Activated naive CD4-positive, alpha-beta T cell treated with anti-CD3 and anti-CD28 coated beads for 36 hours (primary cell): ENCODE measurements at places on chromosomes 2 and 18.

DNA sequence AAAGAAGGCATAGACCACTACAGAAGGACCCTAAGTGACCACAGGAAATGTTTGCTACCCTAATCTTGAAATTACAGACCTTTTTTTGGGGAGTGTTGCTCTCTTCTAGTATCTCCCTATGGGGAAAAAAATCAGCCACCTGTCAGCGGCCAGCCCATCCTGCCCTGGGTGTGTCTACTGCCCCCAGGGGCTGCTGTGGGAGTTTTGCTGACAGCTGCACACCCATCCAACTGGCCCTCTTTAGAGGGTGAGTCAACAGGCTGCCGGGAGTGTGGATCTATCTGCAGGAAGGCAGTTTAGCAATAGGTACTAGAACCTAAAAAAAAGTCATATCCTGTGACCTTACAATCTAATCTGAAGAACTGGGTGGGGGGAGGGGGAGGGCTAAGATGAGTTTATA, 796 bp upstream of the DYSF start:
- DNase-seq = peak; percentile 75

- no peak for DNase-seq
Observed at GRCh38 chr2:200748779-200749178, 62.9 kb upstream of the BZW1 start.

- no peak for DNase-seq
Observed at GRCh38 chr2:149585166-149585885, 2.2 kb downstream of the MMADHC start.

GRCh38 chr2:27177441-27178351, 28.9 kb downstream of the TCF23 start:
- no peak for DNase-seq

DNA sequence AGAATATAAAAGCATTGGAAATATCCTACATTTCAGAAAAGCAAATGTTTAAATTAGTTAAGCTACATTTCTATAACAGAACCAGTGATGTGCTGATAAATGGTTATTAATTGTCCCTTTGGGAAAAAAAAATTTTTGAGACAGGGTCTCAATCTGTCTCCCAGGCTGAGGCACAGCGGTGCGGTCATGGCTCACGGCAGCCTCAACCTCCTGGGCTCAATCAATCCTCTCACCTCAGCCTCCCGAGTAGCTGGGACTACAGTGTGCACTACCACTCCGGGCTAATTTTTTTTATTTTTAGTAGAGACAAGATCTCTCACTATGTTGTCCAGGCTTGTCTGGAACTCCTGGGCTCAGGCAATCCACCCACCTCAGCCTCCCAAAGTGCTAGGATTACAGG, 194.8 kb upstream of the SALL3 start:
- no peak for DNase-seq

DNA sequence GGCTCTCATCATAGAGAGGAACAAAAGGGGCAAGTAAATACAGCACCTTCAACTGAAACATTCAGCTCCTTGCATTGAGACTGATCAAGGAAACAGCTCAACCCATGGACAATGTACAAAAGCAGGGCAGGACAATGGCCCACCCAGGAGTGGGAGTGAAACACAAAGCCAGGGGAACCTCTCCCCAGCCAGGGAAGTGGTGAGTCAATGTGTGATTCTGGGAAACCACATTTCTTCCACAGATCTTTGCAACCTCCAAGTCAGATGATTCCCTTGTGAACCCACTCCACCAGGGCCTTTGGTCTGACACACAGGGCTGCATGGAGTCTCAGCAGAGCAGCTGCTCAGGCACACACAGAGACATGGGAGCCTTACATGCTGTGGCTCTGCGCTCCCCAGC, 294.5 kb downstream of the NR4A2 start:
- DNase-seq = no peak

GRCh38 chr2:8987410-8987809, 16.1 kb downstream of the MBOAT2 start:
- no peak for DNase-seq

- DNase-seq = no peak
Observed at GRCh38 chr2:46010925-46011490, 286.2 kb upstream of the EPAS1 start.

DNA sequence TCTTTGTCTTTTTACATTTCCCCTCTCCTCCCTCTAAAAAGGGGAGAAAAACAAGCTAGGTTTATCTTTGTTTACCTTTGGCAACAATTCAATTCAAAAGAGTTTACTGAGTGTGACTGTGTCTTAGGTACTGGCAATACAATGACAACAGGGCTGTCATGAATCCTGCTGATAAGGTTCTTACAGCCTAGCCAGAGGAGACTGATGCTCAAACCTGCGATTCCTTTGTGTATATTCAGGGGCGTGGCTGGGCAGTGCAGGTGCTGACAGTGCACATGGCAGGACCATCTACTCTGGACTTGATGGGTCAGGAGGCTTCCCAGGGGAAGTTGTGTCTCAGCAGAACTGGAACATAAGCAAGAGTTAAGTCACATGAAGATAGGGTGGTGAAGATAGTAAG, 23.2 kb upstream of the TTN start:
- DNase-seq = no peak

- no peak for DNase-seq
Observed at GRCh38 chr2:794554-795241, 117.5 kb upstream of the TMEM18 start.

DNA sequence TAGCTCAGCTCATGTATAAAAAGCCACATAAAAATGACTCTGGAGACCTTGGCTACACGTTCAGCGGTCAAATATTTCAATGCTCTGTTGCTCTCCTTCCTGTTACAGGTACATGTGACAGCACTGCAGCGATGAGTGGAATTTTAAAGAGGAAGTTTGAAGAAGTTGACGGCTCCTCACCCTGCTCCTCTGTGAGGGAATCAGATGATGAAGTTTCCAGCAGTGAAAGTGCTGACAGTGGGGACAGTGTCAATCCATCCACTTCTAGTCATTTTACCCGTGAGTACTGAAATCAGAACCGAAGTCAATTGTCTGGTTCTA, 125.4 kb downstream of the CSRNP3 start:
- no peak for DNase-seq

DNA sequence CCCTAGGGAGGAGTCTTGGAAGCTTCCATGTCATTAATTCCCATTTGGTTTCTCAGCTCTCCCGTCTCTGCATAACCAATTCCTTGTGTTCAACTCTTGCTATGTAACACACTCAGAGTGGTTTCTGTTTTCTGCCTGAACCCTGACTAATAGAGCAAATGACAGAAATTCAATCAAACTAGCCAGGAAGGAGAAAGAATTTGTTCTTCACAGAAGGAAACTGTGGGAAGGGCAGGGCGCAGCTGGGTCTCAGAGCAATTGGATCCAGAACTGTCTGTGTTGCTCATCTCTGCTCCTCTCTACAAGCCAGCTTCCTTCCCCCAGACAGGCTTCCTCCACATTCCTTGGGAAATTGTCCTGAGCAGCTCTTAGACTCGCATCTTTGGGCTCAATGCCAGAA, 269.8 kb downstream of the TNS1 start:
- no peak for DNase-seq

- DNase-seq = no peak
Observed at GRCh38 chr18:77308216-77308615, 58.6 kb downstream of the GALR1 start.

GRCh38 chr2:234378440-234378839, 118.4 kb downstream of the ARL4C start:
- DNase-seq = no peak

DNA sequence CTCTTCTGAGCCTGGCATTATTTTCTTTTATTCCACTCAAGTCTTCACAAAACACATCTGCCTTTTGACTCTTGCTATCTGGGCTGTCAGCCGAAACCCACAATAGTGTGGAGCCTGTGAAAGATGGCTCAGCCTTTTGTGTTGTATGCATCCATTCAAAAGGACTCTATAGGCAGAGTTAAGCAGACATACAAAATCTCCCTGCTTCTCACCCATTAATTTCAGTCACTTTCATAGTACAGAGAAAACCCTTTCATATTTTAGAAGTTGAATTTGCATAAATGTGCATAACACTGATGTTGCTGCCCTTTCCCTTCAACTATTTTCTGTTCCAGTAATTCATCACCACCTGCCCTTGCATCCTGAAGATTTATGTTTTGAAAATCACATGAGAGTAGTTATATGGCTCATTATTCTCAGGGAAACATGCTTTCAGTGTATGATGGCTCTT, 154.6 kb downstream of the EVA1A start:
- DNase-seq = no peak

- DNase-seq = no peak
Observed at GRCh38 chr2:6459138-6459537, 406.6 kb downstream of the CMPK2 start.

GRCh38 chr2:14565666-14566065, 66.9 kb upstream of the LRATD1 start:
- DNase-seq = no peak

- DNase-seq = no peak
Observed at GRCh38 chr2:64929333-64929732, 59.9 kb upstream of the SLC1A4 start.

DNA sequence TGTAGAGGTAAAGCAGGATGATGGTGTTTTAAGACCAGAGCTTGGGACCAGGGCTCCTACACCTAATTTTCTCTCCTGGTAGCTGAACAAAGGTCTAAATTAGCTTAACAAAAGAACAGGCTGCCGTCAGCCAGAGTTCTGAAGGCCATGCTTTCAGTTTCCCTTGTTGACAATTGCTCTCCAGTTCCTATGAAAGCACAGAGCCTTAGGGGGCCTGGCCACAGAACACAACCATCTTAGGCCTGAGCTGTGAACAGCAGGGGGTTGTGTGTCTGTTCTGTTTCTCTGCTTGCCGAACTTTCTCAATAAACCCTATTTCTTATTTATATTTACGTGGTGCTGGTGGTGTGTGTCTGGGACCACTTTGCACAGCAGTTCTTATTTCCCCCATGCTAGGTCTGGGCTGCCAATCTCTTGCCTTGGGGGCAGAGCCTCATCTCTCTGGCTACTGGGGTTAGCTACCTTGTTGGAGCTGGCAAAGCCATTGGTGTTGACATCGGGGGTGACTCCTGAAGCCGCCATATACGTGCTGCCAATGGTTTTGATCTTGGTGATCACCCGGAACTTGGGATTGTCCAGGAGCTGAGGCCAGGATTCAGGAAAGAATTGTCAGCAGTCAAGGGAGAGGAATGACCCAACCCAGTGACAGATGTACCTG, 29.0 kb downstream of the CENPO start:
- no peak for DNase-seq

- no peak for DNase-seq
Observed at GRCh38 chr2:216436383-216436782, 24.1 kb downstream of the SMARCAL1 start.

DNA sequence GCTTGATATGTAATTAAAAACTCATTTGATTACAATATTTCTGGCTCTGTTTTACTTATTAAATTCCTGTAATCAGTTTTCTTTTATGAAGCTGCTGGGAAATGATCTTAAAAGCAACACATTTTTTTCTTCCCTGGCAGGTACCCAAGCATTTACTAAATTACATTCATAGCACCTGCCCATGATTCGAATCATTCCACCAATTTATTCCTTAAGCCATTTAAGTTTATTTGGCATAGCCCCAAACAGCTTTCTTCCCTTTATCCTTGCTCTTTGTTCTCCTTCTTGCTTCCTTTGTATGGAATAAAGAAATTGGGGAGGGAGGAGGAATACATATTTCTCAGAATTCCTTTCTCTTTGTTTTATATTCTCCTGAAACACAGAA, 241.3 kb downstream of the AGPS start:
- DNase-seq = no peak

DNA sequence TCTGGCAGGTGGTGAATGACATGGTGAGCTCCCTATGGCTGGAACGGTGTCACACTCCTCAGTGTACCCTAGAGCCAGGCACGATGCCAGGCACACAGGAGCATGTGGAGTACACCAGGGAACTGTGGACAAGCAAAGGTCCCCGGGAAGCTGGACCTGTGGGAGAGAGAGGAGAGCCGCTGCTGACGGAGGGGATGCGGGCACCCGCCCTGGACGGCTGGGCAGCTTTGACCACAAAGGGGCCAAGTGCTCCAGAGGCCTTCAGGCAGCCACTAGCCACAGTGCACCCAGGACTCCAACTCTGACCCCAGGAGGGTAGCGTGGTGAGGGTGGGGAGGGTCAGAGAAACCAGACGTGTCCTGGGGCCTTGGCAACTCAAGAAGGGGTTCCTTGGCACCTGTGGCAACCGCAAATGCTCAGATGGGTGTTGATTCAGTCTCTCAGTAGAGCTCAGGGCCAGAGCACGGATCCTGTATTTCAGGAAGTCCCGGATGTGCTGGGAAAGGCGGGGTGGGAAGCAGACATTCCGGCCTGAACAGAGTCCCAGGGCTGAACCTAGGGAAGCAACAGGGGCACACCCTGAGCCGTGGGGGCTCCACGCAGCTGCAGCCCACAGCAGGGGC, 2.3 kb upstream of the MAB21L4 start:
- DNase-seq = no peak

DNA sequence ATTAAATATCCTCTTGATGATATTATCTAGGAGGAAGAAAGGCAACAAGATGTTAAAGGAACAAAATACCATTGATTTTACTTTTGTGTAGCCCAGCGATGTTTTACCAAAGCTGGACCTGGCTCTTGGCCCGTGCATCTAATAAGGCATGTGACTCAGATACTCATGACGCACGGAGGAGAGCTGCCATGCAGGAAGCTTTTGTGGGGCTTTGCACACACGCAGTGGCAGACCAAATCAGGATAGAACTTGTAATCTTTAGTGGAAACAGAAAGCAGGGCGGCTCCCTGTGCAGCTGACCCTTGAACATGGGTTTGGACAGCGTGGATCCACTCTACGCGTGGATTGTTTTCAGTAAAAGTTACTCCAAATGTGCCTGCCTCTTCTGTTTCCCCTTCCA, 190.0 kb downstream of the NAPG start:
- no peak for DNase-seq

DNA sequence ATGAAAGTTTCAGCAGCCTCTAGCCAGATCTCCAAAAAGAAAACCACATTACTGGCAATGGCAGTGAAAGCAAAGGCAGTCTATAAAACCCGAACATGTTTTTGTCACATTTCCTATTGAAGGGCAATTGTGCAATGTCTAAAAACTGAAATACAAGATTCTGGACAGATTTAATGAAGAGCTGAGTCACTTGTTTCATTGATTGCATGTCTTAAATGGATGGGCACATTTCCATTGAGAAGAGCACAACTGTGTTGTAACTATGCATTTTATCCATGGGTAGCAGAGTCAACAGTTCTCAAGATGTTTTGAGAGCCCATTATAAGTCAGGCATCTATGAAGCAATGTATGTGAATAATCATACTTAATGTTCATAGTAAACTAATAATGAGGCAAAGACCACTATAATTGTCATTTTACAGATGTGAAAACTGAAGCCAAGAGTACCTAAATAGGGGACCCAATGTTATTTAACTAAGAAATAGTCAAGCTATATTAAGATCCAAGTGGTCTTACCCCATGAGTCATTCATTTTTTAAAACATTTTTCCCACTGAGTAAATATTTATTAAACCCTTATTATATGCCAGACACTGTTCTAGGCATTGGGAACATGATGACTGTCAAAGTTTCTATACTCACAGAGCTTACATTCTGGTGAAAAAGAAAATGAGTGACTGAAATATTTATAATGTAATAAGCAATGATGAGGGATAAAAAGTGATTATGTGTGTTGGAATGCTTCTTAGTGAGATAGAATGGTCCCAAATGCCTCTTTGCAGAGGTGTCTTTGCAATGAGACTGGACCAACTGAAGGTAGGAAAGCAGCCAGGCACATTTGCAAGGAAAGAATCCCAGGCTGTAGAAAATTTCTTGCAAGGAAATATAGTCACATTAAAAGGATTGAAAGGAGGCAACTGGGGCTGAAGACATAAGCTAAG, 818.9 kb upstream of the ACVR2A start:
- DNase-seq = no peak

- no peak for DNase-seq
Observed at GRCh38 chr18:10834128-10834815, 308.4 kb downstream of the NAPG start.
